Psoas muscle (tissue), 8 donors: ENCODE measurements at places on chromosomes 12 and 14.

DNA sequence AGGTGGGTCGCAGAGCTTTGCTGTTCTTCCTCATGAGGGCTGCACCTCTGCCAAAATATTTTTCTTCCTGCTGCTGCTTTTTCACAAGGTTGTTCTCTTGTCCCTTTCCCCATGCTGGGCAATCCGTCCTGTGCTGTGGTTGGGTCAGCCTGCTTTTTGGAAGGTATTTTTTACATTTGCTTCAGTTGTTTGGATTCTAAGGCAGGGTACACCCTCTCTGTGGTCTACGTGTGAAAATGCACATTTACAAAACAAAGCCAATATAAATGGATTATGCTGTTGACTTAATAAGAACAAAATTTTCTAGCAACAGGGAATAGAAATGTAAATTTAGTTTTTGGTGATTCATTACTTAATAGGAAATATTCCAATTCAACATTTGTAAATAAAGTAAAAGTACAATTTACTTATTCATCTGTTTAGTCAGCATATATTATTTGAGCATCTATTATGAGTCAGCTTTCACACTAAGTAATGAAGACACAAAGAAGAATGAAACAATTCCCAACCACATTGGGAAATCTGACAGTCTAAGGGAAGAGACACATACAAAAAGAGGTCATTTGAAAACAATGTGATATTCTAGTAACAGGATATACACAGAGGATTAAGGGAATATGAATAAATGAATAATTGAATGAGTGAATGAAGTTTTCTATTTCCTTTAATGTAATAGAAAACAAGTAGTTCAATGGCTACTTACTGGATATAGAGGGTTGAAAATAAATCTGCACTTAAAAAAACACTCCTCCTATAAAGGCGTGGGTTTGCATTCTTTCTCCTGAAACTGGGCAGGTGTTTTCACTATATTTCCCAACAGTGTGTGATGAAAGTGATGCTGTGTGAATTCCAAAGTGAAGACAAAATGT lies 94.6 kb upstream of the PRICKLE1 start:
- DNase-seq: no peak

- peak; percentile 73 for DNase-seq
Observed at GRCh38 chr12:39619660-39620433, at the start of gene ABCD2. ABCD2 (minus strand) TSS chr12:39619803; CDS start chr12:39619615, 188 bp downstream.

GRCh38 chr12:14384783-14385638 lies 19.5 kb downstream of the ATF7IP start:
- no peak for DNase-seq

DNA sequence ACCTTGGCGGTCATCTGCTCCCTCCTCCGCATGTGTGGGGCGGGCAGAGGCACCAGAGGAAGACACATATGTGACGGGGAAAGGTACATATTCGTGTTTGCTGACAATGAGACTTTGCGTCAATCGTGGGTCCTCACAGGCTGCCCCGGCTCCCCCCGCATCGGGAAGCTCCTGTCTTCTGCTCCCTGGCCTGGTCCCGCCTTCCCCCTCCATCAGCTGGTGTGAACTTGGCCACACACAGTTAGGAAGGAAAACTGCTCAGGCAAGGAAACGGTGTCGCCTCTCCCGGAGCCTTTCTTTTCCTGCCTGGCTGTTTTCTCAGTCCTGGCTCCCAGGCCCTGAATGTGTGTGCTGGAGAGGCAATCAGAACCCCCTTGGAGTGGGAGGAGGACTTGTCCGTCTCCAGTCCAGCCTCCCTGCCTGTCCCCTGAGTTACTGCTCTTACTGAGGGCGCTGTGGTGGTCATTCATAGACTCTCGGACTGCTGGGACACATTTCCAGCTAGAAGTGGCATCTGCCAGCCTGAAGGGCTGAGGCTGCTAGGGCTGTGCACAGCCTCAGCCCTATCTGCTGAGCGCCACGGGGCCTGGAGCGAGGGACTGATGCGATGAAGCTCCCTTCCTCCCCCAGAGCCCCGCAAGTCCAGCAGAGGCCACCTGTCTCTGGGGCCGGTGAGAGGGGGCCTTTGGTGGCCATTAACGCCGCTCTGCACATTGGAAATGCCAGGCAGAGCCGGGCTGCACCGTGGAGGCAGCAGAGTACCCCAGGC lies 44.2 kb upstream of the TSPAN9 start:
- no peak for DNase-seq

DNA sequence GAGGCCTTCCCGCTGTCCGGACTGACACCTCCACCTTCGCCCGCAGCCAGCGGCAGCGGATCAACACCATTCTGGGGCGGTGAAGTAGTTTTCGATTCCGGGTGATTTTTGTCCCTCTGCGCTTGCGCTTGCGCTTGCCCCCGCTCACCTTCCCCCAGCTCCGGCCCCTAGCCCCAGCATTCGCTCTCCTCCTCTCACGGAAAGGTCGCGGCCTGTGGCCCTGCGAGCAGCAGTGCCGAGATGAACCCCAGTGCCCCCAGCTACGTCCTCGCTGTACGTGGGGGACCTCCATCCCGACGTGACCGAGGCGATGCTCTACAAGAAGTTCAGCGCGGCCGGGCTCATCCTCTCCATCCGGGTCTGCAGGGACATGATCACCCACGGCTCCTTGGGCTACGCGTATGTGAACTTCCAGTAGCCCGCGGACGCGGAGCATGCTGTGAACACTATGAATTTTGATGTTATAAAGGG lies 22.7 kb upstream of the SRGAP1 start:
- peak; percentile 21 for DNase-seq

GRCh38 chr12:110513842-110514241 lies 11.7 kb downstream of the RAD9B start:
- no peak for DNase-seq

GRCh38 chr14:47483449-47483848 lies 192.0 kb downstream of the MDGA2 start:
- DNase-seq: no peak

- DNase-seq: no peak
Observed at GRCh38 chr14:59292028-59292427, 103.6 kb downstream of the DAAM1 start.

DNA sequence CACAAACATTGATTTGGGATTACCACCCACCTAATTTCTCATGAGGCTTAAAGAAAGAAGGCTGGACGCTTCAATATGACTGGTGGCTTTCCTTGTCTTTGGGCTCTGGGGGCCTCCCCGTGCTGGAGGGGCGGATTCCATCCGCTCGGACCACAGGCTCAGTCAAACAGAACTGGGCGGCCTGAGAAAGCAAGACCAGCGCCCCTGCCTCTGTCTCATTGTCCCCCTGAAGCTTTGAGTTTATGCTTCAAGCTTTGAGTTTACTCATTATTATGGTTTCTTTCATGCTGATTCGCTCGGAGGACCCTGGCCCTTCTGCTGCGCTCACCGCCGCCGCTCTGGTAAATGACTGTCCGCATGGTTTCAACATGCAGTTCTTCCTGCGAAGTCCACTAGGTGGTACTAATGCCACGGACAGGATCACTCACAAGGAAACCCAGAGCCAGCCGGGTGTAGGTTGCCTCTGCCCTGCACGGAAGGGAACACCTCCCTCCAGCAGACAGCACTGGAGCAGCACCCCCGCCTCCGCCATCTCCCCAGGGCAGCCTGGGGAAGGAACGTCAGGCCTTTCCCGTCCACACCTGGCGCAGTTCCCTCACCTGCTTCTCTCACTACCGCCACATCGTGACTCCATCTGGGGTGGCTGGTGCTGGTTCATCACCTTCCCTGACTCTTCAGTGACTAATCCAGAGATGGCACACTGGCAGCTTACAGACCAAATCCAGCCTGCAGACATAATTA lies 13.2 kb upstream of the TIGAR start:
- DNase-seq: peak; percentile 76

GRCh38 chr14:105168496-105168978 lies at the start of gene JAG2:
JAG2 (minus strand) TSS chr14:105168776; CDS start chr14:105168420, 356 bp downstream.
- peak; percentile 68 for DNase-seq

- no peak for DNase-seq
Observed at GRCh38 chr14:54086767-54087166, 130.1 kb upstream of the BMP4 start.

DNA sequence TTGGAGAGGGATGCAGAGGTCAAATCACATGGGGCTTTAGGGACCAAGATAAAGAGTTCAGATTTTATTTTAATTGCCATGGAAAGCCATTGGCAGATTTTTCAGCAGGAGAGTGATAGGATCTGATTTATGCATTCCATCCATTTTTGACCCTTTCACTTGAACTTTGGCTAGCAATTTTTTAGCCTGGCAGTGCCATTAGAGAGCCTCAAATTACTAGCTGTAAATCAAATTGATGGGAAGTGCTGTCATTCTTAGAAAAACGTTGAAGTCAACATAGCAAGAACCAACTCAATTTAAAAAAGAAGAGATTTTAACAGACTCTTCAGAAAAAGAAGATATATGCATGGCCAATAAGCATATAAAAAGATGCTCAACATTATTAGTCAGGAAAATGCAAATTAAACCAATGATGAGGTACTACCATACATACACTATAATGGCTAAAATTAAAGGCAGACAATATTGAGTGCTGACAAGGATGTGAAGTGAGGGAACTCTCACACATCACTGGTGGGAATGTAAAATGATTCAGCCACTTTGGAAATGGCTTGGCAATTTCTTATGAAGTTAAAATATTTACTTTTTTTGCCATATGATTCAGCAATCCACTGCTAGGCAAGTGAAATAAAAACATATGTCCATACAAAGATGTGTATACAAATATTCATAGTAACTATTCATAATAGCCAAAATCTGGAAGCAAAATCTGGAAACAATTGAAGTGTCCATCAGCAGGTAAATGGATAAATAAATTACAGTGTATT lies 89.7 kb downstream of the PTCSC3 start:
- DNase-seq: no peak

- DNase-seq: peak; percentile 43
Observed at GRCh38 chr12:26198742-26199141, 3.4 kb downstream of the SSPN start.

GRCh38 chr12:92690601-92691000 lies 12.2 kb upstream of the PLEKHG7 start:
- DNase-seq: no peak

DNA sequence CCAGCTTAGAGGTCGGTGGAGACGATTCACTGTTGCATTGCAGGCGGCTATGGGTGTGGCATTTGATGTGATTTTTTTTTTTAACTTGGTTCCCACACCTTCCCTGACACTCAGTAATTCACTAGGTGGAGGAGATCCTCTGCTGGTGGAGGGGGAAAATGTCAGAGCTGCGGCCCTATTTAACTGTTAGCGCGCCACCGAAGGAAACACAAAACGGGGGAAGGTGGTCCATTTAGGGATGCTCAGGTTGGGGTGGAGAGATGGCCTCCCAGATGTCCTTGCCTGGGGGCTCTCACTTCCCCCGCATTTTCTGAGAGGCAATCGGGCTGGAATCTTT lies 4.3 kb upstream of the HOXC12 start:
- no peak for DNase-seq

DNA sequence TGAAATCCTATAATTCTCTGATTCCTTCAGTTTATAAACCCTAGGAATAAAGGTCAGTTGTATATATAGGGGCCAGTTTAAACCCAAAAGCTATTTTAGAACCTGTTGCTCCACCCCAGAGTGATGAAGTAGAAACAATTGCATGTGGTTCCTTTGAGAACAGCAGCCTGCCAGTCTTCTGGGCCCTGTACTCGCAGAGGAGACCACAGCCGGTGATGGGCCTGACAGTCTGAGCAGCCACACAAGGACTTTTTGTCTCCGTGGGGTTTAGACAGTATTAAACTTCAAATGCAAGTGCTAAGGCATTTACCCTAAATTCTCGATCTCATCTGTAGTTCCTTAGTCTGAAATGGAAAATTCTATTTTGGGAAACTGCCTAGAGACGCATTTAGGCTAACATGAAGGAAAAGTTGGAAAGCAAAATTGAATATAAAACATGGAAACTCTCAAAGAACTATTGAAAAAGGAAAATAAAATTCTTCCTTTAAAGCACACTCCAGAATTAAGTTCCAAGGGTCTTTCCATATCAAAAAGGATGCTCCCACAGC lies 80.6 kb downstream of the PRICKLE1 start:
- no peak for DNase-seq

- DNase-seq: no peak
Observed at GRCh38 chr12:93946542-93947150, 201.7 kb upstream of the PLXNC1 start.

GRCh38 chr12:47376927-47377326 lies 297.2 kb upstream of the AMIGO2 start:
- no peak for DNase-seq

DNA sequence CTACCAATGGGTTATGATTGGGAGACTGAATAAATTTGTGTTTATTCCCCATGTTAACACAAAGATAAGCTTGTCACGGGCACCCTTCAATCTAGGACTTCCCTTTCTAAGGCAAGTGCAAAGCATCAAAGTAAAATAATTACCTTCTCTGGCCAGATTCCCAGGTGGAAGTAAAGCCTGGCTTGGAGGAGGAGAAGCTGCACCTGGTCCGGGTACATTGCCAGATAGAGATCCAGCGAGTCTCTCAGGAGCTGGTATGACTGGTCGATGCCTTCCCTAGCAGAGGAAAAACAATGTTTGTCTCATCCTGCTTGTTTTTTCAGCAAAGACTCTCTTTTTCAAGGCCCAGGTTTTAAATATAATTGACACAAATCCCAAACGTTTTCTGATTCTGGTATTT lies 24.9 kb downstream of the FBXO21 start:
- DNase-seq: no peak

DNA sequence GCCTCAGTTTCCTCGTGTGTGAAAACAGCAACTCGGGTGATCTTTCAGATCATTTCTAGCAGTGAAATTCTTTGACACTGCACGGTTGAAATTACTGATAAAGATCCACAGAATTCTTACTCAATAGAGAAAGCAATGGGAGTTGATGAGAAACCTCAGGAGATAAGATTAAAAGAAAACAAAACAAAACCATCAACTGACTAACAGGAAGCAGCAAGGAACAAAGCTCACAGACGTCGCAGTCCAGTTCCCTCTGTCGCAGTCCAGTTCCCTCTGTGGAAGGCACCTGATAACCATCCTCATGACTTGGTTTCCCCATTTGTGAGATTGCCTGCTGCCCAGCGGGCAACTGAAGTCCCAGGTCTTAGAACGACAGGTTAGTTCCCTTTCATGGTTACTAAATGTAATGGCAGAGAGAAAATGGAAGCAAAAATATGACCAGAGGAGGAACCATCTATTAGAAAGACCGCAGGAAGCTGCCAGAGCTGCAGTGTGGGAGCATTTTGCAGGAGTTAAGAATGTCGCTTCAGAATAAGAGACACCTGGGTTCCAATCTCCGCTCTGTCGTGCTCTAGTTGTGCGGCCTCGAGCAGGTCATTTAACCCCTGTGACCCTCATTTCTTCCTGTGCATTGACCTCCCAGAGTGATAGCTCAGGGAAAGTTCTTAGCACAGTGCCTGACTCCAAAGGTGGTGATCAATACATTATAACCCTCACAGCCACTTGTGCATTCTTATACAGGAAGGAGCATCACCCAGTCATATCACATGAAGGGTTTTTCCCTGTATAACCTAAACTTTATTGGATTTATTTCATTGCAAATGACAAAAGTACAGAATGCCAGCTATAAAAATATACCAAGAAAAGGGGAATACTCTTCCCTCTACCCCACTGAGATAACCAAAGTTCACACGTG lies 5.1 kb upstream of the MED13L start:
- DNase-seq: no peak

GRCh38 chr14:101761032-101761880 lies at the start of gene PPP2R5C:
PPP2R5C (plus strand) TSS chr14:101761709; CDS start chr14:101761894, 185 bp downstream.
- peak; percentile 95 for DNase-seq
